ENCODE measurements at places on chromosomes 5 and 9. TPM values are rescaled to one million over a fixed set of nuclear protein-coding genes. Genes with fewer than 3 reads are reported as not detected.

Gene SOX30
- total RNA-seq = 0.27 TPM

Gene DIPK1B
- total RNA-seq = 15.6 TPM

Gene C9orf50
- not detected for total RNA-seq

Gene PLPP7
- total RNA-seq = 0.37 TPM

Gene GDF9
- 0.49 TPM for total RNA-seq

- no peak for DNase-seq
Measured at GRCh38 chr9:115183436-115183835, 65.5 kb upstream of the TNC start.

DNA sequence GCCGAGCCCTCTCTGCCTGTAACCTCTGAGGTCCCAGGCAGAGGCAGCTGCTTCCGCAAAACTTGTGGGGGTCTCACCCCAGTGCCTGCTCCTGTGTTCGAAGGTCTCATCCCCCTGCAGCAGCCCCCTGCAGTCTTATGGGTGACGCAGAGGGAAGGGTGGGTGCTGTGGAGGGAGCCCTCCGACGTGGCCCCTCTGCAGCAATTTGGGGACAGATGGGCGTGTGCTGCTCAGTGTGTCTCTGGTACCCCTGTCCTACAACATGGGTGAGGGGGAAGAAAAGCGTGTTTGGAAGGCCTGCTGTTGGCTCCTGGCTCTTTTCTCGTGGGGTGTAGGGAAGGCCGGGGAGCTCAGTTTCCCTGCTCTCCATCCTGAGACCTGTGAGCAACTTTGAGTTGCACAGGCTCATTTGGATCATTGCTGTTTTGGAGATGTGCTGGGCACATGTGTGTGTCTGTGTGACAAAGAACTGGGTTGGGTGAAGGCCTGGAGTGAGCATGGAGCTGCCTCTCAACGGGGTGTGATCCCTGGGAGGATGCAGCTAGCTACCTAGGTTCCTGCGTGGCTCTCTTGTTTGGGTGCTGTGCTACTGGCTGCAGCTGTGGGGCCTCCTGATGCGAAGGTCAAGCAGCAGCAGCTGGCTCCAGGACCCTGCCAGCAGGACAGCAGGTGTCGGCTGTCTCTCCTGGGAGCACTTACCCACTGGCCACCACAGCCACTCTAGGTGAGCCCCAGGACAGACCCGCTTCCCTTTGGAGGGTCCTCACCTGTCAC, 179.6 kb upstream of the PITX1 start:
- DNase-seq = no peak

GRCh38 chr5:96628406-96628805, 33.8 kb upstream of the CAST start:
- no peak for DNase-seq

DNA sequence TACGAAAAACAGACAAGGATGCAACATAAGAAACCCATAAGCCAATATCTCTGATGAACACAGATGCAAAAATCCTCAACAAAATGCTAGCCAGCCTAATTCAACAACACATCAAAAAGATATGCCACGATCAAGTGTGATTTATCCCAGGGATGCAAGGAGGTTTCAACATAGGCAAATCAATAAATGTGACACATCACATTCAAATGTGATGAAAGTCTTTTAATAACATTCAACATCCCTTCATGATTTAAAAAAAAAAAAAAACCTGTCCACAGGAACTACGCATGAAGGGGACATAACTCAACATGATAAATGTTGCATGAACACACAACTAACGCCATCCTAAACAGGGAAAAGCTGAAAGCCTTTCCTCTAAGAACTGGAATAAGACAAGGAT, 102.2 kb downstream of the PLPP1 start:
- DNase-seq = no peak

DNA sequence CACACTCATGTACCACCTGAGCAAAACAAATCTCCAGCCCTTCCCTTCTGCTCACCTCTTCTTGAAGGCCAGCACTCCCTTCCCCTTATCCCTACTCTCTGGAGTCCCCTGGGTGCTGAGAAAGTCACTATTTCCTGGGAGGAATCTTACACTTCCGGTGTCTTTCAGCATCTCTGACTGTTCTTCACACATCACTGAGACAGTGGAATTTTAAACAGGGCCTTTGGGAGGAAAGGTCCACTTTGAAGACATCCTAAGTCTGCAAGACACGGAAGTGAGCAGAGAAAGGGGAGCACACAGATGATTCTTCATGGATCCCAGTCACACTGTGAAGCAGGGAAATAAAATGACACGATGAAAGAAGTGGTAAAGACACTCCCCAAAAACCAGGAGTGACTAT, 25.6 kb downstream of the FRMD3 start:
- DNase-seq = no peak

DNA sequence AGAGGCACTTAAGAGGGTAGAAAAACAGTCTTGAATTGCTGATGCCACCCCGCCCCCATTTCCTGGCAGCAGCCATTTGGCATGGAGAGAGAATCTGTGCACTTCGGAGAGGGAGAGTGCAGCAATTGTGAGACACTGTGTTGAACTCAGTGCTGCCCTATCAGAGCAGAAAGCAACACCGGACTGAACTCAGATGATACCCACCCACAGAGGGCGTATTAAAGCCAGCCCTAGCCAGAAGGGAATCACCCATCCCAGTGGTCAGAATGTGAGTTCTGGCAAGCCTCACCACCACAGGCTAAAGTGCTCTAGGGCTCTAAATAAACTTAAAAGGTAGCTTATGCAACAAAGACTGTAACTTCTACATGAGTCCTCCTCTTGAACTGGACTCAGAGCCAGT, 88.4 kb upstream of the RGS7BP start:
- DNase-seq = no peak

- DNase-seq = no peak
Measured at GRCh38 chr9:120946259-120946658, 19.7 kb upstream of the TRAF1 start.

DNA sequence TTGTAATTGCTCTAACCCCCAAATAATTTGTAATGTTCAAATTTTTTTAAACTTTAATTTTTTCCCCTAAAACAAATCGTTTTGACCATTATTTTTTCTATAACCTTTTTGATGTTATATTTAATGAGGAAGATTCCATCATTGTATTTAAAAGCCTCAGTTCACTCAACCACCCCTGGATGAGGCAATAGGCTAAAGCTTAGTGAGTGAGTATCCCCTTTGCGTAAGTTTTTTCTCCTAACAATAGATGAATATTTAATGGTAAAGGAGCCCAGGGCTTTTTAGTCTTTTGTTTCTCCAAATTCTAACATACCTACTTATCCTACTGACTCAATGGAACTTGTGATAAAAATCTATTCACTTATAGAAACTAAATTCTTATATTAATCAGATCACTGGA, 38.1 kb downstream of the ALDH1A1 start:
- no peak for DNase-seq

DNA sequence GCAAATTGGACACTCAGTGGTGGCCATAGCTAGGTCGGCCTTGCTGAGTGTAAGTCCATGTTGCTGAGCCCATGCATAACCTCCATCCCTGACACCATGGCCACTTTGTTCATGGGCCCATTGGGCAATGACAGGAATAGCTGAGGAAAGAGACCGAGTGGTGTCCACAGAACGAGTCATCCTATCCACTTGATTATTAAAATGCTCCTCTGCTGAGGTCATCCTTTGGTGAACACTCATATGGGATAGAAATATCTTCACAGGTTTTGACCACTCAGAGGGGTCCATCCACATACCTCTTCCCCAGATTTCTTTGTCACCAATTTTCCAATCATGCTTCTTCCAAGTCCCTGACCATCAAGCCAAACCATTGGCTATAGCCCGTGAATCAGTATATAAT, 63.6 kb downstream of the PPIC start:
- DNase-seq = no peak

DNA sequence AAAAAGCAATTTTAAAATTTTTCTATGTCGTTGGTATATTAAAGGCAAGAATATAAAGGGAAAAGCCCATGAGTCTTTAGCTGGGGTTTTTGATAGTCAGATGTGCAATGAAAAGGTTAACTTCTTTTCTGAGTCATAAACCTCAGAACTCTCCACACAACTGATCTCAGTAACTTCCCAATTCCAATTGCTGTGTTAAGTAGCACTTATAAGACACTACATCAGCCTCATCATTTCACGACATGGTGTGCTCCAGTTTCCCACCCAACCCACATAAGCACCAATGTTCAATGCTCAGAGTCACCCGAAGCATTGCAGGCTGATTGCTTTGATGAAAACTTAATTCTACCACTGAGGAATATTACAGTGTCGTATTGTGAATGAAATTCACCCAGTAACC, 155.8 kb downstream of the TSSK1B start:
- no peak for DNase-seq

GRCh38 chr9:35042081-35042604, 30.3 kb downstream of the VCP start:
- DNase-seq = no peak

DNA sequence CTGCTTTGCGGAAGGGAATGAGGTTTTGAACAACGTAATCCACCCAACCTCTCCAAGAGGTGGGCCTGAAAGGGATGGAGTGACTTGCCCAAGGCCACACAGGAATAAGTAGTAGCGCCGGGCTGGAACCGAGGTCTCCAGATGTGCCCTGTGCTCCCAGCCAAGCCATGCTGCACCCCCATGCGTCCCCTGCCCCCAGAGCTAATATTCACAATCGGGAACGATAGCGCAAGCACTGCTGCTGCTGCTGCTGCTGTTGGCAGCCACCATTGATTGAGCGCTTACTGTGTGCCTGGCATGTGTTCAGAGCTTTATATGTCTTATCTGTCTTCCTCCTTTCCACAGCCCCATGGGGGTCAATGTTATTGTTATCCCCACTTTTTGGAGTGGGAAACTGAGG, 43.9 kb downstream of the AMBP start:
- no peak for DNase-seq

- DNase-seq = no peak
Measured at GRCh38 chr9:123796094-123796493, 133.8 kb downstream of the DENND1A start.

- DNase-seq = no peak
Measured at GRCh38 chr9:110479481-110479880, 100.1 kb downstream of the SVEP1 start.

- no peak for DNase-seq
Measured at GRCh38 chr5:1052641-1053390, 44.2 kb downstream of the NKD2 start.

- DNase-seq = no peak
Measured at GRCh38 chr9:116303270-116303669, 149.7 kb downstream of the PAPPA start.
